Mucosa of gallbladder (tissue), 1 donor: ENCODE measurements at places on chromosomes 1 and 21.

- DNase-seq = no peak
Measured at GRCh38 chr1:201143726-201144635, 10.3 kb downstream of the TMEM9 start.

DNA sequence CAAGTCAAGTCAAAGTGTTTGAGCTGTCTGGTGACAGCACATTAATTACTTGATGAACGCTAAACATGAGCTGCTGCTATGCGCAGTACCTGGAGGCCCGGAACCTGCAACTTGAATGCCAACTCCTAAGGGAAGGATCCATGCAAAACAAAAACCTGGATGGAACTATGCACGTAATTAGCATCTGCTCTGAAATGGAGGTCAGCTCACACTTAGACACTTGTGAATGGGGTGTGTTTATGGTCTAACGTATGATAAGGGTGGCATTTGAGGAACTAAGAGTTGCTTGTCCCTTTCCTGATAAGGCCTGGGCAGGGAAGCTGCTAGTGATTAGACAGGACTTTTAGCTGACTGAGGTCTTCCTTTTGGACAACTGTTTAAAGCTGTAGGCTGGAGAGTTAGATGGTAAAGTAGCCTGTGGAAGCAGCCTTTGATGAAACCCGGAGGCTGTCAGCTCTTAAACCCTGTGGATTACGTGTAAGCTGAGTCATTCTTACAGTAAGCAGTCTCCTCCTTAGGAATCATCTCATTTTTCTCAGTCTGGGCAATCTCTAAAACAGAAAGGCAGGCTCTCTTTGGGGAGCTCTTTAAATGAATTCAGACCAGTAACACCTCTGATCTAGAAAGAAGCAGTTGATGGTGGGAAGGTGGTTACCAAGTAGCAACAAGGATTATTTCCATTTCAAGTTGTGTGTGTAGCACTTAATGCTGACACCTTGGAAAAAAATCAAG lies 6.8 kb downstream of the TENT5C start:
- peak; percentile 40 for DNase-seq

DNA sequence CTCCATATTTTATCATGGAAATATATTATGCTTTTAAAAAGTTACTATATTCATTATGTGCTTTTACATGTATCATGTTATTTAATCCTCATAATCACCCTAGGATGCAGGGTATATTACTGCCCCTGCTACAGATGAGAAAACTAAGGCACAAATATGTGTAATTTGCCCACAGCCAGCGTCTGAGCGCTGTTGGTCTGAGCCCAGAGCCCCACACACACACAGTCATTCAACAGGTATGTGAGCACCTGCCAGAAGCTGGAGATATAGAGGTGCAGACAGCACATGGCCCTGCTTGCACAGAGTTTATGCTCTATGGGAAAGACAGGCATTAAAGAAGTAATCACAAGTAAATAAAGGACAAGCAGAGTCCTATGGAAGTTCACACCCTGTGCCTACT lies 49.8 kb upstream of the SEC16B start:
- no peak for DNase-seq

GRCh38 chr1:200971955-200972711 lies 51.4 kb downstream of the KIF21B start:
- DNase-seq = peak; percentile 37

DNA sequence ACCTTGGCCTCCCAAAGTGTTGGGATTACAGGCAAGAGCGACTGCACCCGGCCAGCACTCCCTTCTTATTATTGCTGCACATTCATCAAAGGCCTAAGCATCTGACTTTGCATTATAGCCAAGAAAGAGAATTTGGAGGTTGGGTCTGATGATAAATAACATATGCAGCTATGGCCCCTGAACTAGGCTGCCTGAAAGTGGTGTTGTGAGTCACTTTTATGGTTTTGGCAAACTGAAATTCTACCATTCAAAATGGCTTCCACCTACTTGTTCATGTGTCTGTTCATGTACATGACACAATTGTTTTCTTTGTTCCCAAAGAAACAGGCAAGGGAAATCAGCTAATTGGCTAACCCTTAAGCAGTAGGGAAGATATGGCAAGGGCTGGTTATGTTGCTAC lies 25.0 kb upstream of the UAP1 start:
- no peak for DNase-seq

DNA sequence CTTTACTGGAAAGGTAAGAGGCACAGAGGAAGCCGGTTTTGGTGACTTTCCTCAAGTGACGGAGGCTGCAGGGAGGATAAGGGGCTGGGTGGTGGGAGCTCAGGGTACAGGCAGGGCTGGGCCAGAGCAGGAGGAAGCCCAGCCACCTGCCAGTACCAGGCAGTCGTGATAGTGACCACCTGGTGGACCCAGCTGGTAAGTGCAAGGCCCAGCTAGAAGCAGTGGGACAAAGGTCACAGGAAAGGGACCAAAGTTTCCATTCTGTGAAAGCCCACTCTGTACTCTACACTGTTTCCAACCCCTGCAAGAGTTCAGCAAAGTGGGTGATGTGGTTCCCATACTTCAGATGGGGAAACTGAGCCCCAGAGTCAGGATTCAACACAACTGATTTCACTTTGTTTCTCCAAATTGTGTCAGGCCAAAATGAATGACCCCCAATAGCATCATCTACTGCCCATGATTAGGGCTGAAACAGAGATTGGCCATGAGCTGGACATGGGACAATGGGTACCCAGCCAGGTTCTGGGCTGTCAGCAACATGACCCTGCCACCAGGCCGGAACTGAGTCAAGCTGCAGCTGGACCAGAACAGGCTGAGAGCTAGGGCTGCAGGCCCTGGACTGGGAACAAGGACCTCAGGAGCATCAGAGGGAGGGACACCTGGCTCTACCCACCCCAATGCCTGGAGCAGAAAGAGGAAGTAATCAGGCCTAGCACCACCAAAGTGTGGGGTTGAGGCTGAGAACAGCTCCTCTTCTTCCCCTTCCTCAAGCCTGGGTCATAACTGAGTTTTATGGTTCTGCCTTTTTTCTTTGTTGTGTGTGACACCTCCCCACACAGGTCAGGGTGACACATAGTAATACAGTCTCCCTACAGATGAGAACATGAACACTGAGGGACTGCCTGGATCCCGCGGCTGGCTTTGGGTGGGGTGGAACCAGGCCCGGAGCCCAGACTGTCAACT lies 50.2 kb downstream of the KCNN3 start:
- no peak for DNase-seq

- no peak for DNase-seq
Measured at GRCh38 chr1:244761279-244761678, 74.2 kb upstream of the COX20 start.

- no peak for DNase-seq
Measured at GRCh38 chr1:53657531-53657805, 81.5 kb downstream of the GLIS1 start.

- no peak for DNase-seq
Measured at GRCh38 chr1:81654147-81654546, 146.6 kb upstream of the ADGRL2 start.

- DNase-seq = no peak
Measured at GRCh38 chr1:7295946-7296345, 475.1 kb upstream of the VAMP3 start.

DNA sequence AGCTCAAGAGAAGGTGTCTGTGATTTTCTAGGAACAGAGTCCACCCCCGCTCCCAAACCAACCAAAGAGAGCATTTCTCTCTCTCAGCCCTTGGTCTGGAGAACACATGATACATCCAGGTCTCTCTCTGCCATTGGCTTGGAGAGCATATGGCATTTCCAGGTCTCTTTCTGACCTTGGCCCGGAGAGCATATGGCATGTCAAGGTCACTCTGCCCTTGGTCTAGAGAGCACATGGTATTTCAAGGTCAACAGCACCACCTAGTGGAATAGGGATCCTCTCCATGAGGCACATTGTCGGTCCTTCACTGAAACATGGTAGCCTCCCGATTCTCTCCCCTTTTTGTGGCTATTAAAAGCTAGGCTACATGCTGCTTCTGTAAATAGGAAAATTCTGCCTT lies 437.7 kb upstream of the OLFM3 start:
- no peak for DNase-seq

GRCh38 chr1:204494281-204495077 lies at the start of gene PIK3C2B:
PIK3C2B (minus strand) TSS chr1:204494805; CDS start chr1:204469802, 25,003 bp downstream.
- DNase-seq = peak; percentile 68

- DNase-seq = no peak
Measured at GRCh38 chr1:61111084-61112004, 29.0 kb downstream of the NFIA start.
